ENCODE measurements at places on chromosomes 16 and 17. TPM values are rescaled to one million over a fixed set of nuclear protein-coding genes. Genes with fewer than 3 reads are reported as not detected.

The SLC35G6 gene
- total RNA-seq: not detected

The CACNG3 gene
- total RNA-seq: not detected

The ZNF771 gene
- 5.3 TPM for total RNA-seq

The CD300LB gene
- not detected for total RNA-seq

The MGAT5B gene
- 23.1 TPM for total RNA-seq

The RAB37 gene
- total RNA-seq: 1.0 TPM

The ZNF385C gene
- total RNA-seq: 0.15 TPM

The KRT33B gene
- total RNA-seq: not detected

The FOXJ1 gene
- 0.70 TPM for total RNA-seq

The PARD6A gene
- 1.3 TPM for total RNA-seq

The HS3ST3B1 gene
- 1.0 TPM for total RNA-seq

The ADAD2 gene
- total RNA-seq: not detected
